Renal pelvis (tissue), 12 donors: ENCODE measurements at places on chromosomes 7 and 10.

- DNase-seq, result no peak
These were observed 50.1 kb upstream of the ADAM12 start for GRCh38 chr10:126438407-126438783.

GRCh38 chr10:85976267-85976793 lies 390.3 kb downstream of the GRID1 start:
- DNase-seq, result no peak

DNA sequence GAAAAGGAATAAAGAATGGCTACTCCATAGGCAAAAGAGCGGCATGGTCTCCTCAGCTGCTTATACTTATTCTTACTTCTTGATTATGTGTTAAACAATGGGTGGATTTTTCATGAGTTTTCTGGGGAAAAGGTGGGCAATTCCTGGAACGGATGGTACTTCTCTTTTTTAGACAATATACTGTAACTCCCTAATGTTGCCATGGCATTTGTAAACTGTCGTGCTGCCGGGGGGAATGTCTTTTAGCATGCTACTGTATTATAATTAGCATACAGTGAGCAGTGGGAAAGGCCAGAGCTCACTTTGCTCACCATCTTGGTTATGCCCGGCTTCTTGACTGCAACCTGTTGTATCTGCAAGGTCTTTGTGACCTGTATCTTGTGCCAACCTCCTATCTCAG lies 372.1 kb upstream of the AKR1E2 start:
- DNase-seq, result no peak

DNA sequence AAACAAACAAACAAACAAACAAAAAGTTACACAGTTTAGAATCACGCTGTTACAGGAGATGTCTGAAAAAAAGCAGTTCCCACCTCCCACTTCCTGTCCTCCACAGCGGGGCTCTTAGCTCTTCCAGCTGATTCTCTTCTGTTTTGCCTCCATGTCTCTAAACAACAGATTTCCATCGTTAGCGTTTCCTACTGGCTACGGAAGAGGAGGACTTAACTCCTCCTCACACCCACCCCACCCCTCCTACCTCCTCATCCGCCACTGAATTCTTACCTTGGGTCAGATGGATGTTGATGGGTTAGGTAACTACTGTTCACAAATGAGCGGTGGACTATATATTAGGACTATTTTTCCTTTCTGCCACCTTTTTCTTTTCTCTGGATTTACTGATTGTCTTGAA lies 36.8 kb upstream of the NUB1 start:
- peak; percentile 42 for DNase-seq

DNA sequence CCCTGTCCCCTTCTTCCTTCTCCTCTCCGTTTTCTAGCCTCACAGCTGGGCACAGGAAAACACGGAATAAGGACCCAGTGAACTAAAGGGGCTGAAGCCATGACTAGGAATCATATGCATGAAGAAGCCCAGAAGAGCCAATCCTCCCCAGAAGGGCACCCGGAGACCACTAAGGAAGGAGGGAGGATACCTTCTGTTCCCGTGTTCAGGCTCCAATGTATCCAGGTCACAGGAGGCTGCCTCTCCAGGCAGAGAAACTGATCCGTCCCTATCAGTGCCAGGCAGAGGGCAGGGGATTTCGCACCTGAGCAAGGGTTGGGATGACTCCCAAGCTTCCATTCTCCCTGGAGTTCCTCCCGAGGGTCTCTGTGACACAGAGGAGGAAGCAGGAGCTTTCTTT lies 246.6 kb downstream of the SNX10 start:
- DNase-seq, result no peak

GRCh38 chr10:42932735-42933447 lies 144.0 kb upstream of the RET start:
- DNase-seq, result peak; percentile 17

GRCh38 chr10:120607710-120608703 lies 151.0 kb downstream of the PLPP4 start:
- no peak for DNase-seq

DNA sequence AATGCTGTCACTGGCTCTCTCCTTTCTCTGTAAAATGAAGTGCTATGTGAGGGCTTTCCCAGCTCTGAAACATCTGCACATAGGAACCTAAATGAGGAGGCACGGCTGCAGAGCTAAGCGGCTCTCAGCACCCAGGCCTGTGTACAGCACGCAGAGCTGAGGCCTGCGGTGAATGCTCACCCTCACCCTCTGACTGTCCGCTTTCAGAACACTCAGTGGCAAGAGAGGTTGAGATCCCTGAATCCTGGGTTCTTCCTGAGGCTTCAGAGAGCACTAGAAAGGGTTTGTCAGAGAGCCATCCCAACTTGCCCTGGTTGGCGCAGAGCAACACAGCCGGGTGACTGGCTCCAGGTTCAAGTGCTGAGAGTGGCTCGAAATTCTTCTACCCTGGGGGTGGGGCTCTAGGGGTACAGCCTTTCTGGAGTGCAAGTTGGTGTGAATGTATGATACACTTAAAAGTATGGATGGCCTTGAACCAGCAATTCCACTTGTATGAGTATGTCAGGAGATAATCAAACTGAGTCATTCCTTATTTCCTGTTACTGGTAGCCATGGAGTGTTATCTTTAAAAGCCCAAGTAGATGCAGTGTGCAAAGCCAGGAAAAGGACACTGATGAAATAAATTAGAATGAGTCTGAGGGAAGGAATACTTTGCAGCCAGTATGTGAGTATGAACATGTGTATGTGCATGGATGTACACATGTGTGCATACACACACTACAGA lies 1.7 kb upstream of the CCDC201 start:
- DNase-seq, result no peak

DNA sequence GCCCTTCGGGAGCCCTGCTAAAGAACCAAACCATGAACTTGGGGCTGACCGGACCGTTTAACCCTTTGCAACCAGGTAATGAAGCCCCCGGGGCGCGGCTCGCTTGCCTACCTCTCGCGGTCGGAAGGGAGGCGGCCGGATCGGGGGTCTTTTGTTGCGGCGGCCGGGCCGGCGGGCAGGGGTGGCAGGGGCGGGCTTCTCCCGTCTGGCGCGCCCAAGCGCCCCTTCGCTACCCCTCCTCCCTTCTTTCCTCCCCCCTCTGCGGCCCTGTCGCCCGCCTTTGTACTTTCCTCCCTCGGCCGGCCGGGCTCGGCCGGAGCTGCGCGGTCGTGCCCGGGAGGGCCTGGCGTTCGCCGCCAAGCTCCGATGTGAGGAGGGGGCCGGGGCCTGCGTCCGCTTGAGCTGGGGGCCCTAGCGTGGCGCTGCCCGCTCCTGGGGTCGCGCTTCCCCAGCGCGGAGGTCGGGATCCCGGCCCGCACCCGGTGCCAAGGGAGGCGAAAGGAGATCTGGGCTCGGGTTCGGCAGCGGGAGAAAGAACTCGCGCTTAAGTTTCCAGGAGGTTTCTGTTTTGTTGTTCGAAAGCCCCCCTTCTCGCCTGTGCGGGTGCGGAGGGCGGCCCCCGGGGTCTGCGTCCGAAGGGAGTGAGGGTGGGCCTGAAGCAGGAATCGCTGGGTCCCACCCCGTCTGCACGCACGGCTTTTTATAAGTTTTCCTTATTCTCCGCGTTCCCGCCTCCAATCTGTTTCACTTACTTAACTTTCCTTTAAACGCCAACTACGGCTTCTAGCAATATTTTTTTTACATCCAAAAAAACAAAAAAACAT lies 436.8 kb upstream of the GALNT17 start:
- no peak for DNase-seq

DNA sequence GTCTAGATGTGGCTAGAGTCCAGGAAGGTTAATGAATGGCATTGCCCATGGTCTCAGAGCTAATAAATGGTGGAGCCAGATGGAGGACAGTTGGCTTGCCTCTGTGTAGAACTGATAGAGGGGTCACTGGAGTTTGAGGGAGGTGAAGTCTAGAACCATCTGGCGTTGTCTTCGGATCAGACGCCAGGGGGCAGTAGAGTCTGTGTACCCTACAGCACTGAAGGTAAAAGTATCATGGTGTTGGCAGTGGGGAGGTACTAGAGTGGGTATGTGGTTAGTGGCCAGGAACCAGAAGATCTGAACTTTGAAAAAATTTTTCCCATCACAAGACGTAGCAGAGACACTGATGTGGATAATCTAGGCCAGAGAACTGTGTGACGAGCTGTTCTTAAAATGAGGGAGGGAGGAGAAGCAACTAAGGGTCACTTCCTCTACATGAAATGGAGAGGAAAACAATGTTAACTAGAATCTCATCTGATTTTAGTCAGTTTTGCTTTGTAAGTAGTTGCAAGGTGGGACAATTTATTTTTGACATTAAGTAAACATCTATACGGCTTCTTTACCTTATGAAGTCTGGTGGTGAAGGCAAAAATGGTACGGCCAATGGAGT lies 227.9 kb upstream of the PRSS58 start:
- no peak for DNase-seq

DNA sequence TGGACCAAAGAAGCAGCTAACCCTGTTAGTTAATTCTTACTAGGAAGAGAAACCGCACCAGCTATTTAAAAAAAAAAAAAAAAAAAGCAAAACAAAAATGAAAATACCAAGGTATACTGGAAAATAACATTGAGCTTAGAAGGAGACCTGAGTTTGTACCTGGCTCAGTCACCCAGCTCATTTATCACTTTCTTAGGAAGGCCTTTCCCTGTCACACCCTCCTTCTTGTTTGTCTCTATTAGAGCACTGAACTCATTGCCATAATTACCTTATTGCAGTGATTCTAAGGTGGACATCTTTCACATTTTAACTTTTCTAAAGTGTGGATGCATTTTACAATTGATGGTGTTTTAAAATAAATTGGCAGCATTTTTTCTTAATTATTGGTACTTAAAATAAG lies 24.1 kb downstream of the UBE2D1 start:
- DNase-seq, result no peak

GRCh38 chr10:10958041-10958440 lies 59.6 kb upstream of the CELF2 start:
- no peak for DNase-seq

DNA sequence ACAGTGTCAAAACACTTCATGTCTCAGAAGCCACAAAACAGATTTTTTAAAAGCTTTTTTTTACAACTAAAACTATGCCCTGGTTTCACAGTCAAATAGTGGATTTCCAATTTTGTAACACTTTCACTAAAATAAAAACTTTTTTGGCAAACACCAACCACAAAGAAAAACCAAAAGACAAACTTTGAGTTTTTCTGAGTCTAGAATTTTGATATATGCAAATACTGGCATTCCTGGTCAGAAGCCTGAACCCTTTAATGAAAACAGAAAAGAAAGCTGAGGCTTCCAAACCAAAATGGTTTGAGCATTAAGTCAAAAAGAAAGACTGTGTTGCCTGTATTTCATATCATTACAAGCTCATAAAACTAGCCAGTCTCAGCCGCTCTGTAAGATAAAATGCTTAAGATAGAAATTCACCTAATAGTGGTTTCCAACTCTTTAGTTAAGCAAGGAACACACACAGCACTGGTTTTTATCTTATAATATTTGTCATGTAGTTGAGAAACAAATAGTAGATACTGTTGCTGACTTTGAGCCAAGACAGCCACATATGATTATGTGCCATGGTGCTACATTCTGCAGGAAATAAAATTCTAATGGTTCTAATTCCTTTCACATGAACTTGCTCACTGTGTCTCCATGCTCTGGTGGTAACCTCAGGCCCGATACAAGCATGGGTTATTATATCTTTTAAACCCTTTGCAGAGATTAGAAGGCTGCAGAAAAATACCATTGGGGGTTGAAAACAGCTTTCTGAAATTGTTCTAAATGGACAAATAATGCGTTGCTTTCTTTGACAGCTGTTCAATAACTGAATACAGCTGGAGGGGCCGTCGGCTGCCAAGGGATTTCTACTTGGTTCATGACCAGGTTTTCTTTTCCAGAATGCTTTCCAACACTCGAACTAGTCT lies 49.4 kb downstream of the FAM171A1 start:
- DNase-seq, result peak; percentile 47

DNA sequence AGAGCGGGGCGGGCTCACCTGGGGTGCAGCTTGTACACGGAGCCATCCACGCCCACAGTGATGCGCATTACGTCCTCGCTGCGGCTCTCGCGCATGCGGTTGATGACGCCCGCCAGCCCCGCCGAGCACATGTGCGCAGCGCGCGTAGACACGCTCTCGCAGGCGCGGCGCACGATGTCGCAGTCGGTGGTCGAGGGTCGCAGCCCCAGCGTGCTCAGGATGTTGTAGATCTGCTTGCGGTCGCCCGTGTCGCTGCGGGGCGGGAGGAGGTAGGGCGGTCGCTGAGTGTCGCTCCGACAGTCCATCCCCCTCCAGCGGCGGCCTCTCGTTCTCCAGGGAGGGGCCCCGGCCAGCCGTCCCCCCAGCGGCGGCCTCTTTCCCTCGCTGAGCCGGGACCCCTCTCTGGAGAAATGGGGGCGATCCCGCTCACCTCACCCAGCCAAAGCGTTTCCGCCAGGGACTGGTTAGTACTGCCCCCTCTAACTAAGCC lies 4.4 kb upstream of the MYL7 start:
- no peak for DNase-seq

GRCh38 chr7:2663121-2663886 lies 24.7 kb upstream of the AMZ1 start:
- DNase-seq, result no peak

GRCh38 chr7:92603089-92603445 lies 12.9 kb upstream of the FAM133B start:
- DNase-seq, result no peak

DNA sequence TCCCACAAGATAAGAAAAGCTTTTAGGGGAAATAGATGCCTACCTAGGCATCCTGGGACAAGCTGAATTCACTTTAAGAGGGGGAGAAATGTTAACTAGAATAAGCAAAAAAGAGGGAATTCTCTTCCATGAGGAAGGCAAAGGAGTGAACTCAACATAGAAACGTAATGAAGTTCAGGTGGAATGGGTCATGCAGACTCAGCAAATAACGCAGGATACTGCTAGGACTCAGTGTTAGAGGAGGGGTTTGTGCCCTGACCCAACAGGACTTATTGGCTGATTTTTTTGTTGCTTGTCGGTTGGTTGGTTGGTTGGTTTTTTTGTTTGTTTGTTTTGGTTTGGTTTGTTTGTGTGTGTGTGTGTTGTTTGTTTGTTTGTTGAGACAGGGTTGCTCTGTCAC lies 9.3 kb downstream of the OR2A14 start:
- no peak for DNase-seq

DNA sequence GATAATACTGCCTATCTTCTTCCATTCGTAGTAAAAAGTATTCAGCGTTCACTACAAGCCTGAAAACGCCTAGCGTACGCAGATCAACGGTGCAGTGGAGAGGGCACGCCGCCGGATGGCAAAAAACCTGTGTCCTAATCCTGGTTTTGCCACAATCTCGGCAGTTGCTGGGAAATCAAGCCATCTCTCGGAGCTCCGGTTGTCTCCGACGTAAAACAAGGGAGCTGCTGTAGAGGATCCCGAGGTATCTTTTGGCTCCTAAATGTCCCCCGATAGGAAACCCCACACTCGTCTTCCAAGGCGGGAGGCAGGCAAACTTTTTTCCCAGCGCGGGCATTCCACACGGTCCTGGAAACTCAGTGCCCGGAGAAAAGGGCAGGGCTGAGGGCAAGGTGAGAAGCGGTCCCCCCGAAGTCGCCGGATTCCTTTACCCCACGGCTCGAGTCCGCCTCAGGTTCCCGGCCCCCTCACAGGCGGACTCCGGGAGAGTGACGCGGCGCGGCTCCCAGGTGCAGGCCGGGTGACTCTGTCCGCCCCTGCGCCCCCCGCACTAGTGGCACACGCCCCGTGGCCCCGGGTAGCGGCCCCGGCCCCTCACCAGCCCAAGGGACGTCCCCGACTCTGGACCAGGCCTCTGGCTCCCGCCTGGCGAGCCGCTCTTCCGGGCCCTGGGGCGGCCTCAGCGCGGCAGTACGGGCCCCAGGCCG lies 649 bp downstream of the IDE start:
- DNase-seq, result no peak
